ENCODE measurements at places on chromosomes 2 and 18. TPM values are rescaled to one million over a fixed set of nuclear protein-coding genes. Genes with fewer than 3 reads are reported as not detected.

Gene HOXD1
- not detected for total RNA-seq

Gene MRPL44
- 18.5 TPM for total RNA-seq

Gene KIF5C
- total RNA-seq = 0.09 TPM

Gene HOXD10
- total RNA-seq = 0.38 TPM

Gene KYNU
- 2.9 TPM for total RNA-seq

Gene CCDC68
- 0.11 TPM for total RNA-seq

Gene FBLN7
- 2.9 TPM for total RNA-seq

Gene CIB4
- not detected for total RNA-seq

Gene CXCR1
- not detected for total RNA-seq

Gene TGFA
- total RNA-seq = 75.8 TPM

Gene DUSP28
- total RNA-seq = 10.5 TPM
